ENCODE measurements at places on chromosomes 16 and 17.

- DNase-seq = no peak
Measured at GRCh38 chr16:2350500-2350899, 10.0 kb upstream of the ABCA3 start.

GRCh38 chr16:82185012-82185411, 15.0 kb upstream of the MPHOSPH6 start:
- DNase-seq = no peak

DNA sequence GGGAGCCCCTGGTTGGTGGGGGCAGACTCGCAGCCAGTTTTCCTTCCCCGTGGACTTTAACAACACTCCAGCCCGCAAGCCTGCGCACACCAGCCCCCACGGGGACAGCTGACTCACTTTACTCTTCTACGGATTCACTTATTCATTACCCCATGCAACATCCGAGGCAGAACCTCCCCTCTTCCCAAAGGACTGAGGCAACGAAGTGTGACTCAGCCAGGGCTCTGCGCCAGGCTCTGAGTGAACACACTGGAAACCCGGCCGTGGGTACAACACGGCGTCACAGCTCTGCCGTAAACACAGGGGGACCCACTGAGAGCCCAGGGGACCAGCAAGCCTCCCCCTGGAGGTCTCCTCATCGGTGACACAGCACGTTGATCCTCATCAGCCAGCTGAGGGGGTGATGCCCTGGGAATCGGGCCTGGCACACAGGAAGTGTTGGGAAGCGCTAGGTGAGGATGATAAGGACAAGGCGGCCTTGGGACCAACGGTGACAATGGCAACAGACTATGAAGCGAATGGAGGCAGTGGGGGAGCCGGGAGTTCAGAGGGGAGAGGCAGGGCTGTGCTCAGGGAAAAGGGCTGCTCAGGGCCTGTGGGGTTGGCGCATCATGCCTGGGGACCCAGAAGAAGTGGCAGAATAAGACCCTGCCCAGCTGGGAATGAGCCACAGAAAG, 14.6 kb downstream of the COTL1 start:
- peak; percentile 39 for DNase-seq

DNA sequence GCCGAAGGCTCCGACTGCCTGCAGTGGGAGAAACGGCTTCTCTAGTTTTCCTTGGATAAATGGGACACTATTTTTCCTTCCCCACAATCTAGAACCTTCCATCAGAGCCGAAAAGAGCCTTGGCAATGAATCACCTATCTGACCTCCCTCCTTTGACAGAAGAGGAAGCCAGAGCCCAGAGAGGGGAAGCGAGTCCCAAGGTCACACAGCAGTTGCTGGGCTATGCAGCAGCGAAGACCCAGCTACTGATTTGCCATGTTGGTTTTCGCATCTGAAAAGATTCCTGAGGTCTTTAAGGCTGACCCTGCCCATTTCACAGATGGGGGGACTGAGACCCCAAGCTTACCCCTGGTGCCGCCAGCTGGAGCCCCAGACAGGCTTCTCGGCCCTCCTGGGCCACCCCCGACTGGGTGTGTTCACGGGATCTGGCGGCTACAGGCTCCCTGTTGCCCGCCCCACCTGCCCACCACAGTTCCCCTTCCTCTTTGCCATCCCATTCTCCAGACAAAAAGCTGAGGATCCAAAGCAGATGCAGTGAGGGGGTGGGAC, 45.9 kb downstream of the RAI1 start:
- no peak for DNase-seq

DNA sequence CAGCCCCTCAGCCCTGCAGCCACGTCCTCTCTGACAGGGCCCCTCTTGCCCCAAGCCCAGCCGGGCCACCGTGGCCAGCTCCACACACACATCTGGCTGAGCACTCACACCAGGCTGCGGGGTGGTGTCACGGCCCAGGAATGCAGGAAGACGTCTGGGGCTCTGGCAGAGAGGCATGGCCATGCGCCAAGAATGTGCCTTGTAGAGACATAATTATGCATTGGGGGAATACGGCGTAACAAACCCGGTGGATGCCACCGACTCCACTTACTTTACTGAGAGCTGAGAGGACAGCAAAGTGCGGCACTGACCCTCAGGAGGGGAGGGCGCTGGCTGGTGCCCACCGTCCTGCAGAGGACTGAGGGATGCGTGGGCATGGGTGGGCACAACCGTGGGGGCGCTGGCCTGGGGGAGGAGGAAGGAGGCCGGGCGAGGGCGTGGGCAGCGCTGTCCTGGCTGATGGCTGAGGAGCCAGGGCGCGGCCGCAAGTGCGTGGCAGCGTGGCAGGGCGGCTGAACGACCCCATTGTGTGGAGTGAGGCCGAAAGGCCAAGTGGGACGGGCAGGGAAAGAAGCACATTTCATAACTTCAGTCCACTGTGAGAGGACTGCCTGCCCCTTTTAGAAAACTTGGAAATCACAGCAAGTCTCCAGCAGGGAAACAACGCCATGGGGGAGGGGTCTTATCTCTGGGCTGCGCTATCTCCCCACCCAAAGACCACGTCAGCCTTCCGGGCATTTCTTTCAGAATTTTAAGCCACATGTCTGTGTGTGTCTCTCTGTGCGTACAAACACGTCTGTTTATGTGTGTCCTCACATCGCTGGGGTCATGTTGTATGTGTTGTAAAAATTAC, 30.6 kb downstream of the METRNL start:
- no peak for DNase-seq

- DNase-seq = no peak
Measured at GRCh38 chr16:1175566-1176279, 22.8 kb downstream of the CACNA1H start.

DNA sequence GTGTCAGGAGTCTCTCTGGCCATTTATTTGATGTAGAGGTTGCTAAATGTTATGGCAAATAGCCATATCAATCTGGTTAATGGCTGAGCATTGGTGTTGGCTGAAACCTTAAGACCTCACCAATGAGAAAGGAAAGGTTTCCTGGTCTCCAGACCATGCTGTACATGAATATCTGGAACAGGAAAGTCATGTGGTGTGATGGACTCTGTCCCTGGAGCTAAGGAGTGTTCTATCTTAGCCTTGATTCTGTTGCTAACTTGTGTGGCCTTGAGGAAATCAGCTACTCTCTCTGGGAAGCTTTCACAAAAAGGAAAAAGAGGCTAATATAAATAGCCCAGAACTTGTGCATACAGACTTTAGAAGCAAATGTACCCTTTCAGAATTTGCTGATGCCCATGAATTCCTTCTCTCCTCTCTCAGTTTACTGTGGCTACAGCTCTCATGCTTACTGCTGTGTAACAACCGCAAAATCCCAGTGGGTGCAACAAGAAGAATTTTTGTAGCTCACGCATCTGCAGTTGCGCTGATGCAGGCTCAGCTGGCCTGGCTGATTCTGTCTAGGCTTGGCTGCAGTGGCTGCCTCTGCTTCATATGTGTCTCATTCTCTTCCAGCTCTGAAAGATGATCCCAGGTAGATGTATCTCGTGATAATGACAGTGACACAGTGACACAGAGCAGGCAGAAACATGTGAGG, 287.5 kb downstream of the NPIPA8 start:
- DNase-seq = no peak

- DNase-seq = no peak
Measured at GRCh38 chr17:74123350-74123749, 80.1 kb upstream of the RPL38 start.

- no peak for DNase-seq
Measured at GRCh38 chr17:29645515-29646051, 22.9 kb upstream of the CORO6 start.

DNA sequence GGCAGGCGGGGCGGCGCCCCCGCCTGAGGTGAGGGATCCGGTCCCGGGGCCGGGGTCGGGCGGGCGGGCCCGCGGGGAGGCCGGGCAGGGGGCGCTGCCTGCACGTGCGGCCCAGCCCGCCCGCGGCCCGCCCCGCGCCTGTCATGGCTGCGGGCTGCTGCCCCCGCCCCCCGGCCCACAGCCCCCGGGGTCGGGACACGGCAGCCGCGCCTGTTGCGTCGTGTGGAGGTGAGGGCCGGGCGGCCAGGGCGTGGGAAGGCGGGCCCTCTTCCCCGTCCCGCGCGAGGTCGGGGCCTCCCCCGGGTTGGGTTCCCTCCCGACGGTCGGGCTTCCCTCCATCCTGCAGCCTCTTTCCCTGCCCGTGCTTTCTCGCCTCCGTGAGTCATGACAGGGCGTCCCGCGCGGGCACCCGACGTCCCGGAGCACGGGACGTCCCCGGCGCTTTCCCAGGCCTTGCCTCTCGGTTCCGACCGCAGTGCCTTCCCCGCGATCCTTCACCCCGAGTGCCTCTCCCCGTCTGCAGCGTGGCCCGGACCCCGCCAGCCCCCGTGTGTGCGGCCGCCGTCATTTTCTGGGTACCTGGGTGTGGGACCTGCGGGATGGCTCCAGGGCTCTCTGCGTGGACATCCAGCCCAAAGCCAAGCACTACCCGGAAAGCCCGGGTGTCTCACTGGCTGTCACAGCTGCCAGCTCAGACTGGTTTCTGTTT, 76.7 kb downstream of the CHD9 start:
- peak; percentile 60 for DNase-seq

DNA sequence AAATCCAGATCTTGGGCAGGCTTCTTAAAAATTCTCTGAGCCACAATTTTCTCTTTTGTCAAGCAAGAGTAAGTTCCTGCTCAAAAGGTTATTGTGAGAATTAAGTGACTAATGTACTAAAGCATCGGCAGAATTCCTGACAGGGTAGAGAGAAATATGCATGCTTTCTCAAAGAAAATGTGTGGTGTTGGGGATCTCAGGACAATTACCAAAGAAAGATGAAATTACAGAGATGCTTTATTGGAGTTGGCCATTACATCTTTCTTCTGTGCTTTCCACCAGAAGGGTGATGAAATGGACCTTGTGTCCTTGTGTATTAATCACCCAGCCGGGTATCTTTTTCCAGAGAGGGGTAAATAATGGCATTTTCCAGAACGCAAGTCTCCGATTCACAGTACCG, 1.7 kb upstream of the USP43 start:
- no peak for DNase-seq

GRCh38 chr16:79800016-79800608, 199.6 kb upstream of the MAF start:
- DNase-seq = no peak

DNA sequence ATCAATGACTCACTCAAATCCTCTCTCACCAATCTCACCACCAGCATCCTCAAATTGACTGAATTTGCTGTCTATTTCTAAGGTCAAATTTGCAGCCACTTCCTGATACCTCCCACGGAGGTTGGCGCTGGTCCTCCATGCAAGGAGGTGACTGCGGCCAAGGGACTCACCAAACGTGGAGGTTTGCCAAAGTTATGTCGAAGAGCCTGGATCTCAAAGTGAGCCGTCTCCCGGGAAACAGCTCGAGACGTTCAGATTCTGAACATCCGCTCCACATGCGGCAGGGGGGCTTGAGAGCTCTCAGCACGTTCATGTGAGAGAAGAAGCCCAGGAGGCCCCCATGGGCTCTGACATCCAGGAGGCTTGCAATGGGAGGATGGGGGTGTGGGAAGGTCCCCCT, 22.6 kb downstream of the LGALS3BP start:
- no peak for DNase-seq

- DNase-seq = no peak
Measured at GRCh38 chr16:81899601-81900000, 111.7 kb downstream of the SDR42E1 start.

DNA sequence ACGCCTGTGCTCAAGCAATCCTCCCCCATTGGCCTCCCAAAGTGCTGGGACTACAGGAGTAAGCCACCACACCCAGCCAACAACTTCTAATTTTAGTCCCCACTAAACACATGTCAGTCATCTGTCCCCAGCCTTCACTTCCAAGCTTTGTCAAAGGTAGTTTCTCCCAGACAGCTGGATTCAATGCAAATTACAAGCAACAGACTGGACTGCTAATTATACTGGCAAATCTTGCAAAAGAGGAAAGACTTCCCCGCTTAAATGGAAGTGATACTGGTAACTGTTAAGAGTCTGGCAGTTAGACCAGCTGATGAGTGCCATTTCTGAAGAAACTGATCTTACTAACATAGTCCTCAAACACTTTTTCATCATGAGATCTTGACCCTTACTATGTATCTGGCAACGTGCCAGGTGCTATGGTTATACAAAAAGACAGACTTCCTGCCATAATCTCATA, 8.2 kb upstream of the GGA2 start:
- no peak for DNase-seq

- DNase-seq = peak; percentile 37
Measured at GRCh38 chr16:324451-325334, 27.8 kb downstream of the AXIN1 start.

DNA sequence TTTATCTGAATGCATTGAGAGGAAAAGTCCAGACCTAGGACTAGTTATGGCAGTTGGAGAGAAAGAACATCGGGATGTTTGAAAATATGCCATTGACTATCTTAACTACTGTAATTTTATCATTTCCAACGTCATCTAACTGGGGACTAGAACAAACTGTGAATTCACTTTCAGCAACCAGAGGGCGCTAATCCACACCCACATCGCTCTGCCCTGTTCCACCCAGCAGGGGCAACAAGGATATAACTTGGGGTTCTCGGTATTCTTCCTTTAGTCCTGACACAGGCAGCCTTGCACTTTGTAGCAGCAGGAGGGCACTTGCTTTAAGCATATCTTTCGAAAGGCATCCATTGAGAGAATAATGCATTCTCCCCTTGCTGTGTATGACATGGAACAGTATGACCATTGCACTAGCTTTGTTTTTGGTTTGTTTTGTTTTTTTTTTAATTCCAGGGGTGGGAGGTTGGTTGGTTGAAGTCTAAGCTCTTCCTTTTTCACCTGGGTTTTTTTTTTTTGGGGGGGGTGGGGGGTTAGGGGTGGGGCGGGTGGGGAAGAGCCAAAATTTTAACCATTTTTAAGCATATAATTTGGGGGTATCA, 31.5 kb downstream of the SIAH1 start:
- DNase-seq = peak; percentile 18

DNA sequence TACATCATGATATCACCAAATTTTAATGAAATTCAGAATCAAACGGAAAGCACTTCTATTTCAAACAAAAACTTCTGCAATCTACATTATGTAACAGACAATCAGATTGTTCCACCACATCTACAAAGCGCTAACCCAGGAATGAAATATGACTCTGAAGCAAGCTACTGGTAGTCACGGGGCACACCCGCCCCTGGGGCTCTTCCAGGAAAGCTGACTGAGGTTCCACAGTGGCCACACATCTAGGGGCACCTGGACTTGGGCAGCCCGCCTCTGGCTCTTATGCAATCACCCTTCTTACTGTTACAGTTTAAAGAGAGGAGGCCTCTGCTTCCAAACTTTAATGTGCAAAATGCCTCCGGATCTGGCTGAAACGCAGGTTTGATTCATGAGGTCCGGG, 27.5 kb downstream of the ZCCHC14 start:
- DNase-seq = no peak

GRCh38 chr16:8676737-8677375, 2.4 kb downstream of the ABAT start:
- DNase-seq = no peak

- DNase-seq = no peak
Measured at GRCh38 chr16:86059253-86060171, 160.6 kb downstream of the IRF8 start.
